ENCODE measurements at places on chromosomes 6 and 20. TPM values are rescaled to one million over a fixed set of nuclear protein-coding genes. Genes with fewer than 3 reads are reported as not detected.

The NMBR gene
- total RNA-seq, result not detected

The EMILIN3 gene
- total RNA-seq, result not detected

The GSTA3 gene
- not detected for total RNA-seq

The CLDN20 gene
- total RNA-seq, result not detected

The TAP2 gene
- total RNA-seq, result 12.4 TPM

The EFCAB8 gene
- total RNA-seq, result not detected

The TOMM34 gene
- total RNA-seq, result 7.0 TPM

- DNase-seq, result no peak
Measured at GRCh38 chr6:163398815-163399214, 15.7 kb upstream of the QKI start.

DNA sequence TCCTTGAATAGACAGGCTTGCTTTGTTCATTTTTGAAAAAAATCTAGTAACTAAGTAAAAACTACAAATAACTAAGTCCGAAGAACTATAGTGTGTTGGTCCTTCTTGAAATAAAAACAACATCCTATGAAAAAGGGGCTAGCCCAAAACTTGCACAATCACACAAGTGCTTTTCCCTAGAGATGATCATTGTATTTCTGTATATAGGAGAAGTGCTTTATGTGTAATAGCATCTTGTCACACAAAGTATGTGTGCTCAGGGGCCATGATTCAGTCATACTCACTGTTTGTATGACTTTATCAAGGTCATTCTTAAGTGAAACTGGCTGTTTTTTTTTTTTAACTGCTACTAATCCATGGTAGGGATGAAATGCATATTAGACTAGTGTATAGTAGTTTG is 179.8 kb downstream of the DTNBP1 start:
- no peak for DNase-seq

DNA sequence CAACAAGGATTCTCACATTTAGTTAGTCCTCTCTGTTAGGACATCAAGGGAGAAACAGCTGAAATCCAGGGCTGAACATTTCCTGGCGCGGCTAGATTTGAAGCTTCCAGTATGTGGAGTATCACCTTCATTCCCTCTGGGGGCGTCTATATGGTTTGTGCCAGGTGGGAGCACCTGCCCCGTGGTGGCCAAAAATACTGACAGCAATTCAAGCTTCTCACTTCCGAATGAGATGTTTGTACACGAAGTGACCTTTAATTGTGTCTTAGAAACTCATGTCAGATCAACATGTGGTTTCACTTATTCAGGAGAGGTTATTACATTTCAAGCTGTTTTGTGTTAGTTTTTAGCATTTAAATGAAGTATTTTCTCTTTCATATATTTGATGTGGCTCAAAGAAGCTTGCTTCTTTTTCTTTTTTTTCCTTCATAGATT is 67.3 kb upstream of the ZNF217 start:
- peak; percentile 50 for DNase-seq

All from fibroblast of the aortic adventitia (primary cell).